Stimulated activated CD4-positive, alpha-beta T cell treated with anti-CD3 and anti-CD28 coated beads, Interleukin-4, amount 100 ng/mL, for 4 hours (primary cell): ENCODE measurements at places on chromosomes 16 and 17.

DNA sequence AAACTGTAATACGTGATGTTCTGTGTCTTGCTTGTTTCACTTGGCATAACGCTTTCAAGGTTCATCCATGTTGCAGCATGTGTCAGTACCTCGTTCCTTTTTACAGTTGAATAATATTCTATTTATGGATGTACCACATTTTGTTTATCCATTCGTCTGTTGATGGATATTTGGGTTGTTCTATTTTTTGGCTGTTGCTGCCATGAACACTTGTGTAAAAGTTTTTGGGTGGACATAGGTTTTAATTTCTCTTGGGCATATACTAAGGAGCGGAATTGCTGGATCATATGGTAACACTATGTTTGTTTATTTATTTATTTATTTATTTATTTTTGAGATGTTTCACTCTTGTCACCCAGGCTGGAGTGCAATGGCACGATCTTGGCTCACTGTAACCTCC, 137.0 kb downstream of the MSI2 start:
- DNase-seq, result no peak

GRCh38 chr17:34760931-34761495, 181.6 kb downstream of the TMEM132E start:
- no peak for DNase-seq

DNA sequence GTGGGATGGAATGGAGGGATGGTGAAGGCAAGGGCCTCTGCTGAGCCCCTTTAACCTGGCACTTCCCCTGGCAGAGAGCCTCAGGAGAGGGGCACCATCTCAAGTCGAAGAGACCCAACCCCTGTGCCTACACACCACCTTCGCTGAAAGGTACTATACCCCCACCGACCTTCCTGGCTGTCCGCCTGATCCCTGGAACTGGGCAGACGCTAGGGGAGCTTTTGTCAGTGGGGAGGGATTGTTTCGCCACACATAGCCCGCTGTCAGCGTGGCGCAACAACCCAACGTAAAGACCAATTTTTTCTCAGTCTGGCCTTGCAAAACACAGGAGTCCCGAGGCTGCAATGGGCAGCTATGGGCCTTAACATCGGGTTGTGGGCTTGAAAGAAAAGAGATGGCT, 3.1 kb downstream of the PPP1R1B start:
- DNase-seq, result no peak

- no peak for DNase-seq
These were observed 68.2 kb upstream of the IRX6 start for GRCh38 chr16:55255733-55256282.

DNA sequence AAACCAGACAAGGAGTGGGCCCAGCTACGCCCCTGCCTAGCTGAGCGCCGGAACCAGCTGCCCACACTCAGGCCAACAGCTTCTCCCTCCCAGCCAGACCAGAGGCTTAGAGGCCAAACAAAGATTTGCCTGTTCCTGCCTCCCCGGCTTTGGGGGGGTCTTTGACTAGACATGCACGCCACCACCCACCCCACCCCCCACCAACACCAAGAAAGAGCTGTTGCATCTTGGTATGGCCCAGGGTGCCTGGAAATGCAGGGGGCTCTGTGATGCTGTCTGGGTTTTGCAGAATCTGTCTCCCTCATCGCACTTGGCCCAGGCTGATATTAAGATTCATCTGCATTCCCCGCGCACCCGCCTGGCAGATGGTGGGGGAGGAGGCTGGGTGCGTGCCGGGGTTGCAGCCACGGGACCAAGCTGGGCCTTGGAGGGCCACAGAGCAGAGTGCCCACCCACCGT, 1.3 kb upstream of the NXPH3 start:
- no peak for DNase-seq

DNA sequence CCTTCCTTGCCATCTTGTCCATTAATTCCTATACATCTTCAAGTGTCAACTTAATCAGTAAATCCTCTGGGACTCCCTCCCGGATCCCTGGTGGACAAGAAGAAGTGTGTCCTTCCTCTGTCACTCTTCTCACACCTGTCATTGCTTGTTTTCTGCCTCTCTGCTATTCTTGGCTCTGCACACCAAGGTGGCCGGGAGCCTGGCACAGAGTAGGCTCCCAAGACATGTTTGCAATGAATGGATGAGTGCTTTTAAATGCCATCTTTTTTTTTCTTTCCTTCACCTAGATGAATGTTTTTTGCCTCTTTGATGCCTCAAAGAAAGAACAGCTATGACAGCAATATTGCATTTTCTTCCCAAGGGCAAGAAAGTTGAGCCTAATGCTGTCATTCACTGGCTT, 58.0 kb upstream of the CLEC18A start:
- DNase-seq, result no peak

DNA sequence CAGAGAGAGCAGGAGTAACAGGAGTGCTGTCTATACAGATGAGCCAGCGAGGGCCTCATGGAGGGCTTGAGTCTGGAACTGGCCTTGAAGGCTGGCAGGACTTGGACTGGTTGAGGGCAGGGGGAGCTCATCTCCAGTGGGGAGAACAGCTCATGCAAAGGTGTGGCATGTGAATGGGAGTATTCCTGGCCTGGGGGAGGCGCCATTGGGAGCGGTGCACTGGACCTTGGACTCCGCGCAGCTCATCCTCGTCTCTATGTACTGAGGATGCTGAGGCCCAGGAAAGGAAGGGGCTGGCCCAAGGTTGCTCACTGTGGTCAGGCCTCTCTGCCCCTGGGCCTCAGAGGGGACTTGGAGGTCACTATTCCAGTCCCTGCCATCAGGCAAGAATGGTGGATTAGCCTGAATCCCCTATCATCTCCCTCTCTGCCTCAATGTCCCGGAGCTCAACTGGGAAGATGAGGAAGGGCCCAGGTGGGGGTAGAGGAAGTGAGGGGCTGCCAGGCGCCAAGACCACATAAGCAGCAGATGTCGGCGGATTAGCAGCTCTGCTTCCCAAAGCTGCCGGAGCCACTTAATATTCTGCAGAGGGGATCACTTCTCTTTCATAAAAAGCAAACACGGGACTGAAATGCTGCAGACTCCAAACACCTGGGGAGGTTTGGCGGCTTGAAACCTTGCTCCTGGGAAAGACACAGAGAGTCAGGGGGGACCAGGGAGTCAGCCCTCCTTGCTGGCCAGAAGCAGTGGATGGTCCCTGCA, 88.9 kb downstream of the SDK2 start:
- DNase-seq, result no peak

- DNase-seq, result no peak
These were observed 646 bp downstream of the CBX2 start for GRCh38 chr17:79778504-79779083.

DNA sequence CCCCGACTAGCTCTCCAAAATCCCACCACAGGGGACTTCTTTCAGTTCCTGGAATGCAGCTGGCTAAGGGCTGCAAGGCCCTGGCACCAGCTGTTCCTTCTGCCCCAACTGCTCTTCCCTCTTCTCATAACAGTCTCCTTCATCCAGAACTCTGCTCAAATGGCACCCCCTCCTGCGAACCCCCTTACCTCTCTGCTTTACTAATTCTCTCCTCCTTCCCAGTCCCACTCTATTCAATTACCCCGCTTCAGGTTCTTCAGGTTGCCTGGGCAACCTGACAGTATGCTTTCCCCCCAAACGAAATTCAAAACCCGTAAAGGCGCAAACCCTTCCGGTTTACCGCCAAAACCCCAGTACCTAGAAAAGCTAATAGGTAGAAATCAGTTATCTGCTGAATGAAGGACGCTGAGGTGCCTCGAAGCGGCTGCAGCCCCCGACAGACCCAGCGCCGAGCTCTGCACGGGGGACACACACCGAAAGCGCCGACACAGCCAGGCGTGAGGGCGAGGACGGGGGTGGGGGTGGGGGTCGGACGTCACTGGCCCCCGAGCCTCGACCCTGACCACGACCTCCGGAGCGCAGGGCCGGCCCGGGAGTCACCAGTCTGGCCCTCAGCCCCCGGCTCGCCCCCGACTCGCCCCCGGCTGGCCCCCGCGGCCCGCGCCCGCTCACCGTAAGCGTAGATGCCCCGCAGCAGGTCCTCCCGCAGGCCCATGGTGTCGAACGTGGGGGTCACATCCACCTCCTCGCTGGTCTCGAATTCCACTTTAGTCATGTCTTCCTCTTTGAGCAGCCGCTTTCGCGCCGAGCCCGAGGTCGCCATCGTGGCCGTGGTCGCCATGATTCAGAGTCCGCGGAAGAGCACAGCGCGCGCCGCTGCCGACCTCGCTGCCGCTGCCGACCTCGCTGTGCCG, 550 bp downstream of the EIF4A3 start:
- DNase-seq, result no peak

DNA sequence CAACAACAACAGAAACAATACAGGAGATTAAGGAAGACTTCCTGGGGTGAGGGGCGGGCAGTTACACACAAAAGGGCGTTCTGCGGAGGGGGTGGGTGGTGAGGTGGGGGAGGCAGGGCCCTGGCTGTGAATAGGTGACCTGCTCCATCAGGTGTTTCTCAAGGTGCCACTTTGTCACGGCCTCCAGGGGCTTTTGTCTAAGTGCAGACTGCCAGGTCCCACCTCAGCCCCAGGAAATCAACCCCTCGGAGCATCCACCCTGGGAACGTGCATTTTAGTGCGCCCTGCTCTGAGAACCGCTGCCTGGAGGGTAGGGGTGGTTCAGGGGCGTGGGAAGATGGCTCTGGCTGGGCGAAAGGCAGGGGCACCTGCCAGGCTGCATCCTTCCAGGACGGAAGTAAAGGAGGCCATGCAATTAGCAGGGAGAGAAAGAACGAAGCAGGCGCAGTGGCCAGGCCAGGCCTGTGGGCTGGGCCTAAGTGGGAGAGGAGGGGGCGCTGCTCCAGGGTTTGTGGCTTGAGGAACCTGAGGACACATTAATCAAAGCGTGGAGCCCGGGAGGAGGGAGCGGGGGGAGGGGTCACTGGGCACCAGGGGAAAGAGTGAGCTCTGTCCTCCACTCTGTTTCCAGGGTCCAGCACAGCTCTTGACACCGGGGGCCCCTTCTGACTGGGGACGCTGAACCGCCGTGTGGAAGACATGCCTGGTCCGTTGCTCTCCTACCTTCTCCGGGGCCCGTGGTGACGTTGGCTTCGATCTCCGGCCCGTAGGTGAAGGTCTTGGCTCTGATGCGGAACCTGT, 49.4 kb upstream of the CDC42EP4 start:
- DNase-seq, result no peak

GRCh38 chr16:4409081-4409932, 7.1 kb downstream of the CORO7 start:
- DNase-seq, result no peak

DNA sequence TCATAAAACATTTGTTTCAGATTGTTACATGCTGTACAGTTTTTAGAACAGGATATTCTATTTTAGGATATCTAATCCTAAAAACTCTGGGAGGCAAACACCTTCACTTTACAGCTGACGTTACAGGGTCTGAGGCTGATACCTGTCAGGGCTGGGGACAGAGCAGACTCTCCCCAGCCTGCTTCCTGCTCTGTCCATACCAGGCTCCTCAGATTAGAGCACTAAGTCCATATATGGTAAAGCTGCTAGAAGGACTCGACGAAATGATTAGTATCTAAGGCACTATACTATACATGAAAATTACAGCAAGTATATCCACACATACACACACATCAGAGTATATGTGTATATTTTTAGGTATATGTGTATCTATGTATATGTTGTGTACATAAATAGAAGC, 125.2 kb downstream of the ZFHX3 start:
- no peak for DNase-seq

- no peak for DNase-seq
These were observed 41.7 kb downstream of the RMI2 start for GRCh38 chr16:11386791-11387546.

DNA sequence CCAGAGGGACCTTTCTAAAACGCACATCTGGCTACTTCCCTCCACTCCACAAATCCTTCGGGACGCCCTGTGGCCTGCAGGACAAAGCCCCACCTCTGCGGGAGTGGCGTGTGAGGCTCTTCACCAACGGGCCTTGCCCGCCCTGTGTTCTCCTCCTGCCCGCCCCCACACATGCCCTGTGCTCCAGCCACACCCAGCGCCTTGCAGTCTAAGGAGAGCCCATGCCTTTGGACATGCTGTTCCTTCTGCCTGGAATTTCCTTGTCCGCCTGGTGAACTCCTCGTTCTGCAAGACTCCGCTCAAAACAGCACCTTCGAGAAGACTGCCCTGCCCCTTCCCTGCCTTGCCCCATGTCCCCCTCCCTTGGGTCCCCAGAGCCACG, 7.4 kb downstream of the ELOB start:
- DNase-seq, result no peak

- DNase-seq, result no peak
These were observed 140.6 kb downstream of the VPS53 start for GRCh38 chr17:574061-574460.

- no peak for DNase-seq
These were observed 38.9 kb downstream of the KCNJ2 start for GRCh38 chr17:70208080-70208794.

- DNase-seq, result no peak
These were observed 95.5 kb downstream of the MRM3 start for GRCh38 chr17:877630-878029.

DNA sequence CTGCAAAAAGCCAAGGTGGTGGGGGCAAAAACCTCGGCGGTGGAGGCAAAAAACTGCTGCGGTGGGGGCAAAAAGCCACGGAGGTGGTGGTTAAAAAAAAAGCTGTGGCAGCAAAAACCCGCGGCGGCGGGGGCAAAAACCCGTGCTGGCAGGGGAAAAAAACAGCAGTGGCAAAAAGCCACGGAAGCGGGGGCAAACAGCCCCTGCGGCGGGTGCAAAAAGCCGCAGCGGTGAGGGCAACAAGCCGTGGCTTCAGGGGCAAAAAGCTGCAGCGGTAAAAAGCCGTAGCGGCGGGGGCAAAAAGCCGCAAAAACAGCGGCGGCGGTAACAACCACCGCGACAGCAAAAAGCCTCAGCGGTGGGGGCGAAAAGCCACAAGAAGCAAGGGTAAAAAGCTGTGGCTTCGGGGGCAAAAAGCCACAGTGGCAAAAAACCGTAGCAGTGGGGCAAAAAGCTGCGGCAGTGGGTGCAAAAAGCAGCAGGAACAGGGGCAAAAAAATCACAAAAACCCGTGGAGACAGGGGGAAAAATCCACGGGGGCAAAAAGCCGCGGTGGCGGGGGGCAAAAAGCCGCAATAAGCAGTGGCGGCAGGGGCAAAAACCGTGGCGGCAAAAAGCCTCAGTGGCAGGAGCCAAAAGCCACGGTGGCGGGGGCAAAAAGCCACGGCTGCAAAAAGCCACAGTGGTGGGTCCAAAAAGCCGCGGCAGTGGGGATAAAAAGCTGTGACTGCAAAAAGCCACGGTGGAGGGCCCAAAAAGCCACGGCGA, 193.7 kb downstream of the SHCBP1 start:
- DNase-seq, result no peak

DNA sequence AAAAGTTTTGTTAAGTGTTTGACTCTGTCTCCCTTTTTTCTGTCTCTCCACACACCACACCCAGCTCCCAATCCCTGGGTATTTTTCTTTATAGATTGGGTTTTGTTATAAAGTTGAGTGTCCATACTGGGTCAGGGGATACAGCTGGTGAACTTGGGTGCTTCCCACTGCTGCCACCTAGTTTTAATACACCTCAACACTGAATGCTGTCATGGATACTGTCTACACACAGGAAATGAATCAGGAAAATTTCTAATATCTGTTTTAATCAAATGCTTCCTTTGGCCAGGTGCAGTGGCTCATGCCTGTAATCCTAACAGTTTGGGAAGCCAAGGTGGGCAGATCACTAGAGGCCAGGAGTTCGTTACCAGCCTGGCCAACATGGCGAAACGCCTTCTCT, 5.3 kb upstream of the TAOK1 start:
- DNase-seq, result no peak
